ENCODE measurements at places on chromosomes 13 and 19.

DNA sequence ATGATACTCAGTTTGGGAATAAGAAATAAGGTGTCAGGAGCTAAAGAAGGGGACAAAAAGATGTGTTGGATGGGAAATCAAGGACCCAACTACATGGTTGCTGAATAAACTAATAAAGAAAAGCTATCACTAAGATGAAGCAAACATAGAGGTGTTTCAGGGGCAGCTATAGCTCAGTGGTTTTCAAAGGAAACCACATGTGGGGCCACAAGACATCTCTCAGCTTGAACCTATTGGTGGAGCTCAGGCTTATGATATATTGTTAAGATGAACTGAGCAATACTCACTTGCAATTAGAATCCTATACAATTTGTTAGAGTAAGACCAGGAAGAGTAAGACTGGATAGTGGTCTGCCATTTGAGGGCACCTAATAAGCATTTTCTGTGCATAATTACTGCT is 45.1 kb upstream of the SPRY2 start:
- DNase-seq = no peak

DNA sequence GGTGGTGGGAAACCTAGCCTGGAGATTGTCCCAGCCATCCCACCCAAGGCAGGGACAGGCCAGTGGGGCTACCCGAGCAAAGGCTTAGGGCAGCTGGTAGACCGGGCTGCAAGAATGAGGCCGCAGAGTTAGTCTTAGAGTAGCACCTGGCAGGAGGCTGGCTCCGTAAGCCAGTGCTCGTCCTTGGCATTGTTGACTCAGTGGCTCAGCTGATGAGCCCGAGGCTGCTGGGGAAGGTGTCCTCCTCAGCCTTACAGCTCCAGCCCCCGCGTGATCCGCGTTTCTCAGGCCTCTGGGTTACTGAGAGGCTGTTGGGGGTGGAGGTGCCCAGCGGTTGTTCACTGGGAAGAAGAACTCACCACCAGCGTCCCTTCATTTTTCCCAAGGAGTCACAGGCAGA is 24.7 kb downstream of the PPP1R37 start:
- no peak for DNase-seq

DNA sequence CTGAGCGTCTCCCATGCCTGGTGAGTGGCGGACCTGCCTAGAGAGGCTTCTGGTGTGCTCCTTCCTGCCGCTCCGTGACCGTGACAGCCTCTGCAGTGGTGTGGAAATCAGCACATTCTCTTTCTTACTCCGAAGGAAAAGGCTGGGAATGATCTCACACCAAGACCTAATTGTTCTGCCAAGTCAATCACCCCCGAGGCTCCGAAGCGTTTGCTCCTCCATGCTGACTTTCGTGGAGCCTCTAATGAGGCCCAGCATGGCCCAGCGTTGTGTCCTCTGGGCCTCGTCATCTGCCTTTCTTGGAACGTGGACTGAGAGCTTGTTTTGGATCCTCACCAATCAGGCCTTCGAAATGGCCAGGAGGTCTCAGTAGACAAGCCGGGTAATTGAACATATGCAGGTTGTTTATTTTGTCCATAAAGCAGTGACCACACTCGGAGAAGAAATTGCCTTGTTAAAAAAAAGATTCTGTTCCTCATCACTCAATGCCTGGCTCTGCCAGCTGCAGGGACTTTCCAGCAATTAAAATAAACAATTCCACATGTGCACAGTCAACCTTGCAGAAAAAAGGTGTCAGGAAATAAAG is 107.1 kb downstream of the UBL3 start:
- DNase-seq = no peak

- DNase-seq = no peak
Measured at GRCh38 chr19:13963603-13964105, 11.3 kb downstream of the DCAF15 start.

- no peak for DNase-seq
Measured at GRCh38 chr13:24264976-24265375, 44.4 kb upstream of the C1QTNF9 start.

GRCh38 chr13:76711550-76712182 is 174.5 kb downstream of the KCTD12 start:
- DNase-seq = no peak

DNA sequence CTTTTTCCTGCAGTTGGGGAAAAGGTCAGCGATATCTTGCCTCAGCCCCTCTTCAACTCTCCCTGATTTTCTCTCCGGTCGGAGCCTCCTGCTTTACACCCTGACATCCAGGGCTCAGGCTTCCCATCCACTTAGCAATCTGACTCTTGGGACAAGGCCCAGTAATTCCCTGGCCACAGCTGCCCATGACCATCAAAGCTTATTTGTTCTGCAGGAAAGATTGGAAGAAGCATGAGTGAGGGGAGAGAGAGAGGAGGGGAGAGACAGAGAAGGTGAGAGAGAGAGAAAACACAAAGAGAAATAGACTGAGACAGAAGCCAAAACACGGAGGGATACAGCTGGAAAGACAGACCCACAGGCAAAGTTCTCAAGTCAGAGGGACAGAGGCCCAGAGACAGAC is 13.7 kb downstream of the SYT3 start:
- DNase-seq = no peak

DNA sequence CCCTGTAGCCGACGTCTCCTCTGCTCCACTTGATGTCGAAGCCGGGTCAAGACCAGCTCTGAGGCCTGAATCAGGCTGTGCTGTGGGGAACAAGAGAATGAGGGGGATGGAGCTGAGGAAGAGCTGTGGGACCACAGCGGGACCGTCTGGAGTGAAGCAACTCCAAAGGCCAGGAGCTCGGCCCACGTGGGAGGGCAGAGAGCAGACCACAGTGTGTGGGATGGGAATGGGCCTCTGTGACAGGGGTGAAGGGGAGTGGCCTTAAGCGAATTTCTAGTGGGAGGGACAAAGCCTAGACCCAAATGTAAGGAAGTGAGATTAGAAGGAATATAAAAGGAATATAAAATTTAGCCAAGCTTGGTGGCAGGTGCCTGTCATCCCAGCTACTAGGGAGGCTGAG is 3.8 kb upstream of the SLC8A2 start:
- DNase-seq = no peak

DNA sequence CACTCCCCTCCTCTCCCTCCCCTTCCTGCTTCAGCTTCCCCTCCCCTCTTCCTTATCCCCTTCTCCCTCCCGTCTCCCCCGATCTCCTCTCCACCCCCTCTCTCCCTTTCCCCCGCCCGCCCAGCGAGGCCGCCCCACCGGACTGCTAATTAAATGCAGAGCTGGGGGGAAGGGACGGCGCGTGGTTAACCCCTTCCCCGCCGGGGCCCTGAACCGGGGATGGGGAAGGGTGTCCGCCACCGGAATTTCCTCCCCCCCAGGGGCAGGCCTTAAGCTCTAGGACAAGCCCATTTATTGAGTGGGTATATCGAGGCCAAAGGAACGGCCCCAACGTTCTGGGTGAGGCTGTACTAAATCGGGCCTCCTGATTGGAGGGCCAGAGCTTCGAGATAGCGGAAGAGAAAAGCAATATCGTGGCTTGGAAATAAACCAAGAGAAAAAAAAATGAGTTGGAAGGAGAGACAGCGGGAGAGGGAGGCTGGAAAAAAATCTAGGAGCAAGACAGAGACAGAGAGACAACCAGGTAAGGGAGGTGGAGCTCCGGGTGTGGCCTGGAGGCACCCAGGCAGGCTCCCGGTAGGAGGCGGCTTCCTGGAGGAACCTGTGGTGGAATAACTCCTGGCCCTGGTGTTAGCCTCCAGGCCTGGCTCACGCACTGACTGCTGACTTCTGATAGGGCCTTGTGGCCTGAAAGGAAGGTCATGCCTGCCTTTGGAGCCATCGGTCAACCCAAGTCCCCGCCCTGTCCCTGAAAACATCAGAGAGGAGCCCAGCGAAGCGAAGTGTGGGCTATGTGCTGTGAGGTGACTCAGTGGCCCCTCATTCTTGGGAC is 11.6 kb upstream of the JUND start:
- DNase-seq = no peak

GRCh38 chr13:51154029-51154555 is 43.0 kb upstream of the C13orf42 start:
- no peak for DNase-seq

- no peak for DNase-seq
Measured at GRCh38 chr13:110696776-110697175, 9.1 kb downstream of the CARS2 start.

DNA sequence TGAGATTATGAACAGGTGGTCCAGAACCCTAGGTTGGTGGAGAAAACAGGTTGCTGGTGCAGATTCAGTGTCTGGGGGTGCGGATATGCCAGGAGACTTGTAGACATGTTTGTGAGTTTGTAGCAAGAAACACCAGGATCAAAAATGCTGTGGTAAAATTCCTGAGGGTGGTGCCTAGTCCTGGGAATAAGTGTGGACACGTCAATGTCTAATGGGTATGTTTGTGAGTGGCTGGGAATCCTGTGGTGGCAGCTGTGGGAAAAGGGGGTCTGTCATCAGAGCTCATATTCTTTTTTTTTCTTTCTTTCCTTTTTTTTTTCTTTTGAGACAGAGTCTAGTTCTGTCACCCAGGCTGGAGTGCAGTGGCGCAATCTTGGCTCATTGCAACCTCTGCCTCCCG is 7.2 kb downstream of the ZNF708 start:
- DNase-seq = no peak
